ENCODE measurements at places on chromosomes 3 and 15.
A peak's percentile ranks its signal among the peaks of the same experiment; 100 is the strongest.

- DNase-seq, result no peak
These were observed 1.1 kb upstream of the BLOC1S6 start for GRCh38 chr15:45586125-45586524.

DNA sequence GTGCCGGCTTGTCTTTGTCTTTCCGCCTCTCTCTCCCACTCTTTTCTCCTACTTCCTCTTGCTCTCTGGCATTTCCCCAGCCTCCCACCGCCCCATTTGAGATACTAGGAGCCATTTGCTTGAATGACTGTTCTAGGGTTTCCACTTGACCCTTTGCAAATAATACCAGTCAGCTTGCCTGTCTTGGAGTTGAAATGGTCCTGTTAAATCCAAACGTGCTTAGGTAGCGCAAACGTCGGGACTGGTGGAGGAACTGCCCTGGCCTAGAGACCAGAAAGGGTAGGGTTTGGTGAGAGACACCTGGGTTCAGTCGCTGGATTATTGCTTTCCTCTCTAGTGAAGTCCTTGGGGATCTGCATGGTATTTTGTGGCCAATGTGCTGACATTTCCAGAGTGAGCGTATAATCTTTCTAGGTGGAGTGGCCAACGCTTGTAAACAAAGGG, 10.6 kb downstream of the ZIC1 start:
- DNase-seq, result no peak

- DNase-seq, result no peak
These were observed 91.5 kb upstream of the MEF2A start for GRCh38 chr15:99473981-99474906.

DNA sequence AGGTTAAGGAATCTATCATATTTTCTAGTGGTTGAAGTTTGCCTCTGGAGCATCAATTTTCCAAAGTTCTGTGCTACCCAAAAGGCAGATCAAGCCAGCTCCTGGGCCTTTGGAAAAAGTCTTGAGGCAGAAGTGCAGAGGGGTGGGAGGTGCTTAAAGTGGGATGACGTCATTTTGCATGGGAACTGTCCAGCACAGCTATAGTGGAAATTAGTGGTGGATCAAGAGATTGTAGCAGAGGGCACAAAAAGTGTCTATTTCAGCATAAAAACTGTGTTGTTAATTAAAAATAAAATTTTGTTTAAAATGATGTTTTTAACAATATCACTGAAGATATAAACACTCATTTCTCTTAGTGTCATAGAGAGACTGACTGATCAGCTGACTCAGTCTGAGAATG, 221.9 kb downstream of the LRRN1 start:
- DNase-seq, result no peak

DNA sequence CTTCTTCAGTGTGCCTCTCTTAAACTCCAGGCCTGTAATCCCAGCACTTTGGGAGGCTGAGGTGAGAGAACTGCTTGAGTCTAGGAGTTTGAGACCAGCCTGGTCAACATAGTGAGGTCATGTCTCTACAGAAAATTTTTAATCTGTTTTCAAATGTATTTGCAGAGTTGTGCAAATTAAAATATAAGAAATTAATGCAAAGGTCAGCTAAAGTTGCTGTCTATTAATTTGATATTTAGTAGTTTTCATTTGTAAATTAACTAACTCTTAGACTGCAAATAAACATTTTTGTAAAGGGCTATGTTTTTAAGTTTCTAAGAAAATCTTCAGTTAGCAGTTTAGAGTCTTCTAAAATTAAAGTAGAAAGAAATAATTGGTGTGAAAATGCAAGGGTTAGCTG, 99.9 kb upstream of the TJP1 start:
- DNase-seq, result no peak

- no peak for DNase-seq
These were observed 8.6 kb downstream of the LXN start for GRCh38 chr3:158663832-158664231.

- peak; percentile 26 for DNase-seq
These were observed 9.6 kb upstream of the TIPARP start for GRCh38 chr3:156664831-156665178.

- DNase-seq, result no peak
These were observed 95.8 kb upstream of the SNRPN start for GRCh38 chr15:24858737-24859601.

- peak; percentile 61 for DNase-seq
These were observed 156.7 kb upstream of the MEF2A start for GRCh38 chr15:99409097-99409473.

GRCh38 chr3:171986757-171987518, 52.4 kb upstream of the FNDC3B start:
- DNase-seq, result no peak

GRCh38 chr15:46552316-46552715, 917.5 kb downstream of the SQOR start:
- no peak for DNase-seq

DNA sequence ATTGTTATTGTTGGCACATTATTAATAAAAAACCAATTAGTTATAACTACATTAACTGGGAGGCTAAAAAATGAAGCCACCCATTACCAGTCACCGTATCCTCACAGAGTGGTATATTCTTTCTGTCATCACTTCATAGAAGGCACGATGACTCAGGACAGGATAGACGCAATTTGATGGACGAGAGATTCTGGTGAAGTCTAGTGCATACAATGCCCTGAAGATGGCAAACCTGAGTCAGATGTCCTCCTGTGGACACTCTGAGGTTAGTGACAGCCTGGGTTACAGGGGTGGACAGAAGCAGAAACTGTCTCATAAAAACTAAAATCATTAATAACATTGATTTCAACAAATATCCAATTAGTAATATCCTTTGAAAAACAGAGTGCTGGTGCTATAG, 150.3 kb downstream of the SLC9A9 start:
- no peak for DNase-seq

DNA sequence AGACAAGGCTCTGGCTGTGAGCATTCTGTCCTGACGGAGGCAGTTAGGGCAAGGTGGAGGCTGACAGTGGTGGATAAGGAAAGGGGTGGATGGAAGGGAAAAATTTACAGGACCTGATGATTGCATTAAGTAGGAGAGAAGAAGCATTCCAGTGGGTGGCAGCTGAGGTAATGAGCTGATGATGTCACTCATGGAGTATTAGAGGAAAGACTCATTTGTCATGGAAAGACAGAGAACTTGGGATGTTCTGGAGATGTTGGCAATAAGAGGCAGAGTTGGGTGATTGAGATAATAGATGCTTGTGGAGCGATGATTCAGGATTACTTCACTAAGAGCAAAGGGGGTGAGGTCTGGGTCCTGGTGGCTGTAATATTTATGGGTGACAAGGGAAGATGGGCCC, 63.6 kb upstream of the SCN5A start:
- no peak for DNase-seq

DNA sequence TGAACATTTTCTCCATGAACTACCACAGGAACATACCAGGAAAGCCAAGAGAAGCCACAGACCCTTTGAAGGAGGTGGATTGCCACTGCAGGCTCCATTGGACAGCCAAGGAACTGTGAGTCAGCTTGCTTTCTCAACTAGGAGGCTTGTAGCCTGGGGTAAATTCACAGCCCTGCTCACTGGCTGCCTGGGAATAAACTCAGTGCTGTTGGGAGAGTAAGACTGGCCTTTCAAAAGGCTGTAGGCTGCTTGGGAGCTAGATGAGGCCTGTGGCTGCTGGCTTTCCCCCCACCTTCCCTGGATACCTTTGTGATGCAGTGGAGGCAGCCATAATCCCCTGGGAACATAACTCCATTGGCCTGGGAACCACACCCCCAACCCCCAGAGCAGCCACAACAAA, 223.5 kb upstream of the RBMS3 start:
- no peak for DNase-seq

GRCh38 chr15:63800739-63801138, 33.0 kb downstream of the HERC1 start:
- DNase-seq, result no peak

DNA sequence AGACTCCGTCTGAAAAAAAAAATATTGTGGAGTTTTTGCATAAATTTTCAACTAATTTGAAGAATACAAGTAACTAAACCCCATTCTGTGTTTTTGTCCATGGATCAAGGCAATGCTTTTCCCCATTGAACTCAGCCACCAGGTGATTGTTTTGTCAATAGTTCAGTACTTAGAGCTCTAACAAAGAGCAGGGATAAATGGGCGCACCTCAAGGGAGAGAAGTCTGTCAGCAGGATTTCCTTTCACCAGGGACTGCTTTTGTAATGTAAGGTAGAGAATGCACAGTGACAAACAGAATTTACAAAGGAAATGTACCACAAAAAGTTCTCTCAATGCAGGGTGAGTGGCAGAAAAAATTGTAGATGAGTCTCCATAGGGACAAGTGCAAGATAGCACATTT, 10.8 kb upstream of the ATP13A5 start:
- DNase-seq, result no peak

DNA sequence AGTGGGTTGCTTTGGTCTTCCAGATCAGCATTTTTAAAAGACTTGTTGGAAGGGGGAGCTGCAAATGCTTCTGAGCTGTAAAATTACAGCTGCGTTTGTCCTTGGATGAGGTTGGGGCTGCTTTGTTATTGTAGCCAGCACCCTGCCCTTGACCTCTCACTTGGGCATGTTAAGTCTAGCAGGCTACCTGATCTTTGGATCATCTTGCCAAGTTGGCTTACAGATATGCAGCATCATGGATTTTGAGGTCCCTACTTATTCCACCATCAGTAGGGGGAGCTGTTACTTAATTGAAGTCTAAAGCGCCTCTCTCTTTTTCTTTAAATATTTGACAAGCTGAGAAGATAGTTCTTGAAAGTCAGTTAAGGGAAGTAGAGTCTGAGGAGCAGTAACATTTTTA, 793.0 kb downstream of the MCTP2 start:
- no peak for DNase-seq

DNA sequence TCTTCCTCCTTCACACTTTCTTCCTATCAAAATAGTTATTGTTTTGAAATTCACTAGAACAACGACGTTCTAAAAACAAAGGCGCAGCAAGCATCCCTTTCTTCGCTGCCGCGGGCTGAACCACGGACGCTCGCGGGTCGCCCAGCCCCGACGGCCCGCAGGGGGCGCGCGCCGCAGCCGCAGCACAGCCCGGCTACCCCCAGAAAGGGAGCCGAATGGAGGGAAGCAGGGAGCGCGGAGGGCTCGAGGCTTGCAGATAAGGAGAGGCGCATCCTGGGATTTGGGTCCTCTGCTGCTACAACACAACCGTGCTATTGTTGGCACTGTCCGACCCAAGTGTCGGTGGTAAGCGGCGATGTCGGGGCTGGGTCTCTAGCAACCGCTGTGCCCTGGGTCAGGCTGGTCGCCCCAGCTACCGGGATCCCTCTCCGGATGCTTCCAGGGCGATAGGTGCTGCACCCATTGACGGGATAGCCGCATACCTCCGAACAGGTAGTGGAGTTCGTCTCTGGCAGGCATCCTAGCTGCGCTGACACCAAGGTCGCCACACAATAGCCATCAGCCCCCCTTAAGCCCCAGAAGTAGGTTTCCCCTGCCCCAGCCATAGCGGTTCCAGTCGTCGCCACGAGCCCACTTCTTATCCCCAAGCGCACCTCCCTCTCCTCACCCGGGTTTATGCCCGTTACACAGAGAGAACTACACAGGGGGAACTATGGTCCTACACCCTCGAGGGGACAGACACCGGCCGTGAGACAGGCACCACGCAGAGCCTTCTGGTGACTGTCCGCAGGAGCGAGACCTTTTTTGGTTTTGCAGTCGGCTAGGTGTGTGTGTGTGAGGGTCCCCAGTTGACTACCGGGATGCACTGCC, 6.0 kb downstream of the ONECUT1 start:
- DNase-seq, result no peak

DNA sequence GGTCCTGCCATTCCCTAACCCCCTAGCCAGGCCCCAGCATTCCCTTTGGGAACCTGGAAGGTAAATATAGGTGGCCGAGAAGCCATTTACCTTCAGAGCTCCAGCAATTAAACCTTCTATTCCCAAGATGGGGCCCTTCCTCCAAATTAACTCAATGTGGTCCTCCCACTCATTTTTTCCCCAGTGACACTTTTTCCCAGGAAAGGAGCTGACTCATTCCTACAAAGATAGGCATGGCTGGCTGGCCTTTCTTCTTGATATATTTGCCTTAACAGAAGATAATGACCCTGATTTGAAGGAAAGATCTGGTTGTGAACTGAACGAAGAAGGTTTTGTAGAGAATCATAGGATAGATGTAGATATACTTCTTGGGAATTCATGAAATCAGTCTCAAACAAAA, 279.0 kb upstream of the VEPH1 start:
- DNase-seq, result no peak

DNA sequence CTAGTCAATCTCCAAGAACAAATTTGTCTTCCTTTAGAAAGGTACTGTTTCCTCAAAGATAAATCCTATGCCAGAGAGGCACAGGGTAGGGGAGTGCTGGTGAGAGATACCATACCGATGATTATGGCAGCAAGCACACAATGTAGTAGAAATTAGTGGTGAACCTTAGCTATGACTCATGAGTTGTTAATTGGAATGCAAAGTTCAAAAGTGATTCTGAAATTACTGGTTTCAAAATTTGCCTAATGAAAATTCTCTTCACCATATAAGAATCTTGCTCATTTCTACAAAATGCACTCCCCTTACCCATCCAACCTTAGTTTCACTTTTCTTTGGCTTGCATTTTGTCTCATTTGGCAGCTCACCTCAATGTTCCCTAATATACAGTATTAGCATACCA, 139.5 kb upstream of the SLC2A2 start:
- no peak for DNase-seq

DNA sequence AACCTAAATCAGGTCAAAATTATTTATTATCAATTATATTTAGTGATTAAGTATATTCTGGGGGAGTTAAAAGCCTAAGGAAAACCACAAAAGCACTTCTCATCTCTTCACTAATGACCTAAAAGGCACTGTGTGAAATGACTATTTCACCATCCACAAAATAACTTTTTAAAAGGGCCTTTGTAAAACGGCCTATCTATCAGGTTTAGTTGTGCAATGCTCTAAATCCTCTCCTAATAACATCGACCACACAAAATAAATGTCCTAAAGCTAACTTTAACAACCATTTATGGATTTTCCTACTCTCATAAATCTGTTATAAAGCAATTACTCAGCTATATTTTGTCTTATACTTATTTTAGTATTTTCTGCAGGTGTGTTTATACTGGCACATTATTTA, 1066.3 kb downstream of the ROBO1 start:
- no peak for DNase-seq

- DNase-seq, result peak; percentile 11
These were observed 19.8 kb upstream of the NUDT16 start for GRCh38 chr3:131361464-131362421.

DNA sequence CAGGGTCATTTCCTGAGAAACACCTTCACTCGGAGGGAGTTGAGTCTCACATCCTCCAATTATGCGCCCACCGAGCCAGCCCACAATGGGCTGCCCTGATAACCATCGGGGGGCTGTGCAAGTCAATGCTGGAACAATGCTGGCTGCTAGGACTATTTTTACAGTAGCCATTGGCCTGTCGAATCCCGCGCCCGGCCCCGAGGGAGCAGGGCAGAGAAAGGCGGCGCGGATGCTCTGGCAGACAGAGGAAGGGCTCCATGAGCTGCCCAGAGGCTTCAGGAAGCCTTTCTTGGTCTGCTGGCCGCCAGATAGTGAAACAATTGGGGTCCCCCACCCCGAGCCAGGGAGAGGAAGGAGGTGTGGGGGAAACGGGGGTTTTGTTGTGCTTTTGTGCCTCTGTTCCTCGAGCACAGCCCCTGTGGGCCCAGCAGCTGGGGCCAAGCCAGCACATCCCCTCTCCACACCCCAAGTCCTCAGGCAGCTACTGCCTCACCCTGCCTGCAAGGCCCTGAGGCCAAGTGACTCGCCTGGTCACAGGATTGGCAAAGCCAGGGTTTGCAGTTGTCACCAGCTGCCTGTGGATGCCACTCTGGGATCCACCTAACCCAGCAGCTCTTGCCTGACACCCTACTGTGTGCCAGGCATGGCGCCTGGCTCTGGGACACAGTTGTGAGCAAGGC, 39.0 kb downstream of the SLC6A6 start:
- DNase-seq, result no peak

All from CD4-positive, alpha-beta T cell treated with Interleukin-6 at 100 ng/mL for 8 hours (primary cell).